ENCODE measurements at places on chromosomes 2 and 18.

- no peak for DNase-seq
Observed at GRCh38 chr2:224377751-224378700, 23.9 kb downstream of the FAM124B start.

DNA sequence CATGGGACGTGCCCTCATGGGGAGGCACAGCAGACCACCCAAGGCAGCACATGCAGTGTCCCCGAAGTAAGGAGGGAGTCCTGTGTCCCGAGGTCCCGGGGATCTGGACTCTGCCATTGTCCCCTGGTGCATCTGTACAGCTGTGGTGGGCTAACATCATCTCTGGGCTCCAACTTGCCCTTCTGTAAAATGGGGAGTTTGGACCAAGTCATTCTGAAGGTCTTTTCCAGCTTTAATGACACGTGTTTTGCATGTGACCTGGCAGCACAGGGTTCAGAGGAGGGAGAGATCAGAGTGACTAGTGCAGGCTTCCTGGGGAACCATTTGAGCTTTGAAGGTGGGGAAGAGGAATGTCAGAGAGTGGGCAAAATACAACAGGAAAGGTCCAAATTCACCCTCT lies 21.5 kb downstream of the ITM2C start:
- DNase-seq, result no peak

- no peak for DNase-seq
Observed at GRCh38 chr18:54157646-54158385, 66.7 kb downstream of the MBD2 start.

DNA sequence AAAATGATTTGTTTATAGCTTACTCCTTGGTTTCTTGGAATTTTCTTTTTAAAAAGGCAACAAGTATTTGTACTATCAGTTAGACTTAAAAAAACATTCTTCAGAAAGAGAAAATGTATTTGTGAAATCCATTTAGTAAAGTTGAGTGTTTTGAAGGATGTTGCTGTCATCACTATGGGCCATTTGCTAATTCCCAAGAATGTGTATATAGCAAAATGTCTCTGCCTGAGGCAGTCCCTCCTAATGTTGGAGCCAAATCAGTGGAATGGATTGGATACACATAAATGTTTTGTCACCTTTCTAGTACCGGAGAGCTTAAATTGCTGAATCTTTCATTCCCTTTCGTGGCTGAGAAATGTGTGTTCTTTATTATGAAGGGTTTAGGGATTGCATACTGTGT lies 890.2 kb upstream of the ZEB2 start:
- DNase-seq, result no peak

- no peak for DNase-seq
Observed at GRCh38 chr2:163213661-163214081, 375.1 kb upstream of the KCNH7 start.

- DNase-seq, result no peak
Observed at GRCh38 chr2:150677551-150677950, 190.1 kb upstream of the RND3 start.

GRCh38 chr2:113734185-113734584 lies 22.3 kb downstream of the SLC35F5 start:
- DNase-seq, result no peak

- no peak for DNase-seq
Observed at GRCh38 chr2:217263756-217264155, 403.9 kb upstream of the TNP1 start.

DNA sequence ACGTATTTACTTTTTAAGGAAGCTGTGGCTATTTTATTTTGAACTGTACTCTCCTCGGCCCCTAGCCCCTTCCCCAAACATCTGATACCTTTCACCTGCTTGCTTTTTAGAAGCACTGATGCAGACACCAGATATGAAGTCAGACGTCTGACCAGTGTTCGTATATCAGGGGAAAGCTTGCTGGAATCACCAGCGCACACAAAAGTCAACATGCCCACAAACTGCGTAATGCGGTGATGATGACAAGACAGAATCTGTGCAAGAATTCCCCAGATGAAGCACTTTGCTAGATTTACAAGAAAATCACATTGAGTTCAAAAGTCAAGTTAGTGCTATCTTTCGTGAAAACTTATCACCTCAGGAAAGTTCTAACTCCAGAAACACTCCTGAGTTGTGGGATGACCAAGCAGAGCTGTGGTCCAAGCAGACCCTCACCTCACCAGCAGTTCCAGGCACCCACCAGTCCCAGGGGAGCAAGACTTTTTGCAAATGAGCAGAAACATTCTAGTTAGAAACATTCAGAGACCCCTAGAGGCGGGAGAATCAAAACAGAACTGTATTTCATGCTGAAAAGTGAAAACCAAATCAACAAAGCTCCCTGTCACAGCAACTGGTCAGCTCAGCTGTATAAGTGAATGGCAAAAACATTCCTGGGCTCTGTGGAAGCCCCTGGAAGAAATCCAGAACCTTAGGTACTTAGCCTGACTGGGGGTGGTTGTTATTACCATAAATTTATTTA lies 55.7 kb downstream of the INO80C start:
- DNase-seq, result no peak

- DNase-seq, result no peak
Observed at GRCh38 chr18:73245345-73245744, 377.6 kb upstream of the NETO1 start.

DNA sequence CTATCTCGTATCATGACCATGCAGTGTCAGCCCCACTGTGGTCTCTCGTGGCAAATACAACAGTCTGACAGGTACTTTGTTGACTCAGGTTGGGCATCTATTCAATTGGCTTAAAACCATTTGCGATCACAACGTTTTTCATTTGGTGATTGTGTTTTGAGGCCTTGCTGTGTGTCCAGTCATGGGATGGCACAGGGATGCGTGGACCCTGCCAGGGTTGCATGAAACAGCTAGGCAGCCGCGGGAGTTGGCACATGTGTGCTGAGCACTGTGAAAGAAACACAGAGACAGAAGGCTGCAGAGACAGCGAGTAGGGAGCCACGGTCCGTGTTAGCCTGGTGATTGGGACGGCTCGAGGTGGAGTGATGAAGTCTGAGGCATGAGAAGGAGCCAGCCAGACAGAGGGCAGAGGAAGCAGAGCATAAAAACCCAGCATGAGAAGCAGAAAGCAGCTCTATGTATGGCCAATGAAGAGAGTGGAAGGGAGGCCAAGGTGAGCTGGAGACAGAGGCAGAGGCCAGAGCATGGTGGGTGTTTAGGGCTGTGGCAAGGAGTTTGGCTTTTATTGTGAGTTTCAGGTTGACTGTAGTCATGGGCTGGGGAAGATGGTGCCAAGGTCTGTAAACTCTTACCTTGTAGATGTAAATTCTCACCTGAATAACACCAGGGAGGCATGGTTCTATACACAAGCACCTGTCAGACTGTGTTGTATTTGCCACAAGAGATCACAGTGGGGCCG lies 31.8 kb upstream of the IL1R1 start:
- no peak for DNase-seq

DNA sequence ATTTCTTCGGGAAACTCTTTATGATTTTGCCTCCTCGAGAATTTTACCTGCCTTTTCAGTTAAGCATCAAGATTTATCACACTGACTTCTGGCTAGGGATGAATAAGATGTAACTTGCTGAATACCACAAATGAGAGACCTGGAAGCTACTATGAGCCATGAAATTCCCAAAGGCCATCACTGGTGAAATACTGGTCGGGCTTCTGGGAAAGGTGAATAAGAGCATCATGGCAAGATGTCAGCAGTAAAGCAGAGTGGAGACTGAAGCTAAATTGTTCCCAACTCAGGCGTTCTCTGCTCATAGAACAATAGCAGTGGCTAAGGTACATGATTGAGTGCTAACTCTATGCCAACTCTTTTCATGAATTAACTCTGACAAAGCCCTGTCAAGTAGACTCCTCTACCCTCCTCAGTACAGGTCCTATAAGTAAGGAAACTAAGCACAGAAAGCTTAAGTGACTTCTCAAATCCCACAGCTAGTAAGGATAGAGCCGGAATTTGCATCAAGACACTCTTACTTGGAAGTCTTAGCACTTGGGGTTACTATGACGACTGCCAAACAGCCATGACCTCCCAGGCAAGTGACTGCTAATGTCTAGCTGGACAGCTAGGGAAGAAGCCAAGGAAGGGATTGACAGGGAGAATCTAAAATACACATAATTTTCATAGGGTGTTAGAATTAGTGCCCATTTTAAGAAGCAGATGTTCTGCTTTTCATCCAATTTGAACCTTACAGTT lies 22.7 kb upstream of the DSC3 start:
- DNase-seq, result no peak

DNA sequence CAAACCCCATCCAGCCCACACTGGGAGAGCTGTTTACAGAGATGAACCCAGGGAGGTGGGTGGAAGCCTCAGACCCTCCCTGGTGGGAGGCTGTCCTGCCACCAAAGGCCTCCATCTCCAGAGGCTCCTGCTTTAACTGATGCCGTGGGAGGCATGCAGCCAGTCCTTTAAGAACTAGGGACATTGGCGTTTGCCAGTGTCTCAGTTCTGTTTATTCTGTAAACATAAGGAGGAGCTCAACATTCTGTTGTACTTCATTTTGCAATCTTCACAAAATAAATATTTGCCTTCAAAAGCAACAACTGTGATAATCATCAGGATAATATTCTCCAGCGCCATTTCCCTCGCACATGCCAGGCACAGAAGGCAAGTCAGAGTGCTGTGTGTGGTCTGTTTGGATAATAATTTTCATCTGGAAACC lies 6.8 kb downstream of the EDAR start:
- DNase-seq, result no peak

GRCh38 chr2:118774458-118775133 lies 72.9 kb downstream of the EN1 start:
- peak; percentile 16 for DNase-seq

- no peak for DNase-seq
Observed at GRCh38 chr2:123961576-123961975, 63.5 kb upstream of the CNTNAP5 start.

- no peak for DNase-seq
Observed at GRCh38 chr2:111201214-111201613, 80.5 kb downstream of the BCL2L11 start.
